Stimulated activated CD4-positive, alpha-beta T cell treated with anti-CD3 and anti-CD28 coated beads, Interleukin-1b, Interleukin-23, amount 100 ng/mL, for 24 hours (primary cell): ENCODE measurements at places on chromosomes 5 and 9.

DNA sequence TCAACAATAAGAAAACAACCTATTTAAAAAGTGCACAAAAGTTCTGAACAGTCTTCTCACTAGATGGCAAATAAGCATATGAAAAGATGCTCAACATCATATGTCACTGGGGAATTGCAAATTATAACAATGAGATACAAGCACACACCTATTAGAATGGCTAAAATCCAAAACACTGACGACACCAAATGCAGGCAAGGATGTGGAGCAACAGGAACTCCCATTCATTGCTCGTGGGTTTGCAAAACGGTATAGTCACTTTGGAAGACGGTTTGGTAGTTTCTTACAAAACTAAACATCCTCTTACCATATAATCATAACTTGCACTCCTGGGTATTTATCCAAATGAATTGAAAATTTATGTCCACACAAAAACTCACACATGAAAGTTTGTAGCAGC lies 100.9 kb upstream of the TBC1D2 start:
- no peak for DNase-seq

GRCh38 chr5:35999547-35999946 lies 8.4 kb upstream of the UGT3A1 start:
- no peak for DNase-seq

GRCh38 chr9:87909310-87910041 lies 8.3 kb upstream of the SPATA31C1 start:
- no peak for DNase-seq

DNA sequence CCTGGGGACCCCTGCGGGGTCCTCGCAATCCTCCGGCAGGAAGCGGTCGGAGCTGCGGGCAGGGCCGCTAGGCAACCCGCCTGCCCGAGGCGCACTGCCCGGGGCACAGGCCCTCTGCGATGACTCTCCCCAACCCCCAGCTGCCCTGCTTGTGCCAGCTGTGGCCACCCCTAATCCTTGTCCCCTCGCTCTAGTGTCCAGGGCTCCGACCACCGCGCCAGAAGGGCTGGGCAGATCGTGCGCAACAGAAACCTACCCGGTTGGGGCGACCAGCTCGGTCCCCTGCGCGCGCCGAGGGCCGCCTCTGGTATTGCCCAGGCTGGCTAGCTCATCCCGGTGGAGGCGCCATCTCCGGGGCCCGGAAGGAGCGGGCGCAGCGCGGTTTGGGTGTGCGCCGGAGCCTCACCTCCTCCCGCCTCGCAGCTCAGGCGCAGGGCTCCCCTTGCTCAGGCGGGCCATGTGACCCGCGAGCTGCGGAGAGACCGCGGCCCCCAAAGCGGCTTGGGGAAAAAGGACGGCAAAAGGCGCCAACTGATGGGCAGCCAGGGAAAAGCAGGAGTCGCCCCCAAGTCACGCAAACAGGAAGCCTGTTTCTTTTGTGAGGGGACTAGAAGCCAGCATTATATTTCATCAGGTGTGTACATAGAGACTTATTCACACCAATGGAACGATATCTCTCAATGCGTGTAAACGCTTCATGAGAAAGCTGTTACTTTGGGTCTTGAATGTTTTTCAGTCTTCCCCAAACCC lies 46.8 kb upstream of the RNF20 start:
- no peak for DNase-seq

DNA sequence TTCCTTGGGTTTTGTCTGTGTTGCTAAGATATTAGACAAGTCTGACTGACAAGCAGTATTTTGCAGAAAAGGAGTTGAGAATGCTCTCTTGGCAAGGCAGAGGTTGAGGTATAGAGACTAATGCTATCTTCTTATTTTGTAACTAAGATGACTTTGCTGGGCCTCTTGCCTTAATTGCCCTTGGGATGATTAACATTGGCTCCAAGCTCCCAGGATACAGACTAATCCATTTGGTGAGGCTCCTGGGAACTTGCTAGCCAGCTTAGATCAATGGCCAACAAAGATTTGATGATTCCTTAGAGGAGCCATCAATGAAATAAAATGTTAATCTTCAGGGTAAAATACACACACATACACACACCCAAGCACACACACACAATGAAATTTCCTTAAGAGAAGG lies 28.7 kb upstream of the AP3B1 start:
- no peak for DNase-seq

DNA sequence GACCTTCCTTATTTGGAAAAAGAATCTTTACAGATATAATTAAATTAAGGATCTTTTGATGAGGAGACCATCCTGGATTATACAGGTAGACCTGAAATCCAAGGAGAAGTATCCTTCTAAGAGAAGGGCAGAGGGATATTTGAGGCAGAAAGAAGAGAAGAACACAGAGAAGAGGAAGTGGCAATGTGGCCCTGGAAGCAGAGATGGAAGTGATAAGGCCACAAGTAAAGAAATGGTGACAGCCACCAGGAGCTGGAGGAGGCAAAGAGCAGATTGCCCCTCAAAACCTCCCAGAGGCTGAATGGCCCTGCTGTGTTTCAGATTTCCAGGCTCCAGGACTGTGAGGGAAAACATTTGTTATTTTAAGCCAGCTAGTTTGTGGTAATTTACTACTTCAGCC lies 93.0 kb upstream of the ANKRD55 start:
- no peak for DNase-seq

- DNase-seq, result no peak
Measured at GRCh38 chr5:106085136-106085535, 1585.6 kb downstream of the EFNA5 start.
